ENCODE measurements at places on chromosomes 5 and 9. TPM values are rescaled to one million over a fixed set of nuclear protein-coding genes. Genes with fewer than 3 reads are reported as not detected.

- DNase-seq: no peak
Measured at GRCh38 chr5:146345240-146345577, 6.6 kb downstream of the POU4F3 start.

The ANKRD33B gene
- total RNA-seq: 1.6 TPM

The SLC6A19 gene
- not detected for total RNA-seq

DNA sequence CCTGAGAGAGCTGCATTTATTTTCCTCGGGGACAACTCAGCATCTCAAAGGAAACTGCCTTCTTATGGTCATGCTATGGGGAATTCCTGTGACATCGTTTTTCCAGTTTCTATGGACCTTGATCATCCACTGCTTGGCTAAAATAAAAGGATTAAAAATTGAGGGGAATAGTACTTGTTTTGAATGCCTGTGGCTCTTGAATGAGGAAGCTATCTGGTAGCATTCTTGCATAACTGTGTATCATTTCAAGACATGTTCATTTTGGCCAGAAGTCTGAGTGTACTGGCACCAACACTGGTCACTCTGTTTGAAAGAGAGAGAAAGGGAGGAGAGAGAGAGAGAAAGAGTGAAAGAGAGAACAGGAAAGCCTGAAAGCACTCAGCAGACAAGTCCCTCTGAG is 116.7 kb downstream of the DOCK2 start:
- DNase-seq: peak; percentile 65

GRCh38 chr5:154829589-154830218 is 20.7 kb downstream of the FAXDC2 start:
- DNase-seq: no peak
